ENCODE measurements at places on chromosomes 7 and 10.
A peak's percentile ranks its signal among the peaks of the same experiment; 100 is the strongest.

- peak; percentile 57 for DNase-seq
Observed at GRCh38 chr10:128150045-128150493, 23.8 kb upstream of the MKI67 start.

DNA sequence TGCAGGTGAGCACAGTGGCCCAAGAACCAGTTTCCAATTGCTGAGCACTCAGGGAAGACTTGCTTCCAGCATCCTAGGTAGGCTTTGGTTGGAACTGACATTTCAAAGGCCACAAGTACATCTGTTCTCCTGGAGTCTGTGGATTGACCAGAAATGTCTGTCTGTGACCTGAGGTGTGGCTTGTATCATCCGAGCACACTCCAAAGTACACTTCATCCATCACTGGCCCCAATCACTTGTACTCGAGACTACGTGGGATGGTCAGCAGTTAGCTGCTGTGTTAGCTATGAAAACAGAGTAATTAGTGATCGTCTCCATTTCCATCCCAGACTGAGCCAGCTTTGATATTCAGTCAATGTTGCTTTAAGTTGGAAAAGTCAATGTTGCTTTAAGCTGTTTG lies 45.0 kb downstream of the MKI67 start:
- no peak for DNase-seq

- no peak for DNase-seq
Observed at GRCh38 chr10:70761031-70761601, 24.1 kb downstream of the TBATA start.

DNA sequence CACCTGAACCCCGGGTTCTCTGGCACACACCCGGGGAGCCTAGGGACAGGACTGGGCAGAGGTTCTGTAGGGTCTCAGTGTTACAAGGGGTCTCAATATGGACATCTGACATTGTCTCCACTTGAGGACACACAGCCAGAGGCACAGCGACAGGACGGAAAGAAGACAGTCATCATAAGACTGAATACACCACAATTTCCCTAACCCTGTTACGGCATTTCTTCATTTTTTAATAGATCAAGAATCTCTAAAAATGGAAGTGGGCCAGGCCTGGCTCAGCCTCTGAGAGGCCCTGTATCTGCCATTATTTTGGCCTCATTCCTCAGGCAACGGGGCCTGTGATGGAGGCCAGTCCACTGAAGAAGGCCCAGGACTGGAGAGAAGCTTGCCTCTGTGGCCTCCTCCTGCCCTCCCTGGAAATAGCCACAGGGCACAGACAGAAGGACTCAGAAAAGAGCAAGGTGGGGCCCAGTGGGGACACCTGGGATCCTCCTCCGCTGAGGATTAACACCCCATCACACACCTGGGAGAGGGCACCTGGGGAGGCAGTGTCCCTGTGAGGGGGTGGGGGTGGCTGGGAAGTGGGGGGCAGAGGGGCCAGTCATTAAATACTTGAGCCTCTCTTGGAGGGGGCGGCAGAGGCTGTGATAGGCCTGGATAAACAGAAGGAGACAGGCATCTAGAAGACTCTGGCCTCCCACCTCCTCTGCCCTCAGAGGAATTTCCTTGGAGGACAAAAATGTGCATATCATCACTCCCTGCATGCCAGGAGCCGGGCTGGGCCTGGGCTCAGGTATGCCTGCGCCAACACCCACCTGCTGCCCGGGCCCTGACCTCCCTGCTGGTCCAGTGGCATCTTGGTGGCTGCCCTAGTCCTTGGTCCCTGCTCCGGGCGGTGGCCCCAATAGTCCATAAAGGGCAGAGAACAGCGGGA lies 8.0 kb downstream of the SPOCK2 start:
- DNase-seq, result no peak

- peak; percentile 6 for DNase-seq
Observed at GRCh38 chr7:74572301-74572979, 85.1 kb upstream of the GTF2I start.

DNA sequence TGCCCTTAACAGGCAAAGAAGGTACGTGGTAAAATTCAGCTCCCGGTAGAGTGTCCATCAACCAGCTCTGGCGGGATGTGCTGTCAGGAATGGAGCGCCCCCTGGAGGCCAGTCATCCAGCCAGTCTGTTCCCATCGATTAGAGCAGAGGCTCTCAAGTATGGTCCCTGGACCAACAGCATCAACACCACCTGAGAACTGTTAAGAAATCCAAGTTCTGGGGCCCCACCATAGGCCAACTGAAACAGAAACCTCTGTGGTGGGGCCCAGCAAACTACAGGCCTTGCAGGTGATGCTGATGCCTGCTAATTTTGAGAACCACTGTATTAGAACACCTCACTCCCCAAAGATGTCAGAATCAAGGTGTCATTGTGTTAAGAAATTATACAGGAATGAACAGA lies 109.2 kb downstream of the DPY19L1 start:
- no peak for DNase-seq

GRCh38 chr7:135454060-135454459 lies 55.8 kb downstream of the CNOT4 start:
- no peak for DNase-seq

- DNase-seq, result no peak
Observed at GRCh38 chr10:73073627-73074026, 23.0 kb downstream of the P4HA1 start.

- no peak for DNase-seq
Observed at GRCh38 chr10:119655566-119656001, 4.4 kb downstream of the BAG3 start.

GRCh38 chr7:32761451-32762205 lies 129.9 kb downstream of the KBTBD2 start:
- DNase-seq, result no peak

- DNase-seq, result no peak
Observed at GRCh38 chr10:62723375-62723774, 81.1 kb upstream of the ADO start.

GRCh38 chr10:103397191-103397825 lies 882 bp downstream of the PDCD11 start:
- no peak for DNase-seq

DNA sequence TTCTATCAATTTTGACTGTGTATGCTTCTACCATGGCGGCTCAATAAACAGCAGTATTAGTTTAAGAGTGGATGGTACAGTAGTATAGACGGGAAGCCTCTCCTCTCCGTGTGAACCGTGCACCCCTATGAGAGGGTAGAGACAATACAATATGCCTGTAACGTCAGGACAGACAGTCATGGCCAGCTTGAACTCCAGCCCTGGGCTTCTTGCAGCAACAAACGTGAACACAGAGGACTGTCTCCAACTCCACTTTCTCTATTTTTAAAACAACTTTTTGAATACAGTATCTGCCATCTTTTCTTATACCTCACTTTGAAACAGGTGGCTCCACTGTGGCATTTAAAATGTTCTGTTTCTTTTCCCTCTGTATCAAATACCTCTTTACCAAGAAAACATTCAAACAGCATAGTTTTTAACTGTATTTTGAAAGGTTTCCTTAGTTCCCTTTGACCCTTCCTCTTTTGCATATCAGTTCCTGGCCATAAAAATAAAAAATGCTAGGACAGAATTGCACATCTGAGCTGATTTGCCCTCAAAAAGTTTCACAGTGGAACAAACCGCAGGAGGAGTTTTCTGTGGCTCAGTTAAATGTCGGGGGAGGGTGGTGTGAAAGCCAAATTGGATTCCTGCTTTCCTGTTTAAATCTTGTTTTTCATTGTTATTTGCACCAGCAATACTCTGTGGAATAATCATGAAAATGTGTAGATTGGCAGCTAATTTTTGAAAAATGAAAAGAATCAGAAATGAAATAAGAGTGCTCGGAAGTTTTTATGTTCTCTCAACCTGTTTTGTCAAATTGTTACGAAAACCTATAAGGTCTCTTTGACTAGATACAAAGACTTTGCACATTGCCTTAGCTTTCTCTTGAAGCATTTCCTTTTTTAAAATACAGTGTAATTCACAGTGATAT lies 8.0 kb downstream of the IKZF1 start:
- DNase-seq, result no peak

Measured in GDM1 (cell line).